ENCODE measurements at places on chromosomes 7 and 10.
A peak's percentile ranks its signal among the peaks of the same experiment; 100 is the strongest.

- no peaks in the 10 kb centered on the region for H3K36me3 ChIP-seq
- H3K27ac ChIP-seq, result no peak overlapping the region
- no peaks in the 10 kb centered on the region for H3K4me1 ChIP-seq
- no peak for DNase-seq
- no peaks in the 10 kb centered on the region for H3K27me3 ChIP-seq
- no peak overlapping the region for H3K4me3 ChIP-seq
These were observed 386.9 kb downstream of the POM121L12 start for GRCh38 chr7:53422291-53422690.

- peak; percentile 20 for DNase-seq
- no peak overlapping the region for H3K4me3 ChIP-seq
- H3K27ac ChIP-seq, result no peak overlapping the region
- H3K27me3 ChIP-seq, result peaks cover 59% of the 10 kb centered on the region
- no peaks in the 10 kb centered on the region for H3K36me3 ChIP-seq
- H3K4me1 ChIP-seq, result peaks cover 8% of the 10 kb centered on the region
These were observed 36.6 kb upstream of the LEP start for GRCh38 chr7:128204455-128204854.

DNA sequence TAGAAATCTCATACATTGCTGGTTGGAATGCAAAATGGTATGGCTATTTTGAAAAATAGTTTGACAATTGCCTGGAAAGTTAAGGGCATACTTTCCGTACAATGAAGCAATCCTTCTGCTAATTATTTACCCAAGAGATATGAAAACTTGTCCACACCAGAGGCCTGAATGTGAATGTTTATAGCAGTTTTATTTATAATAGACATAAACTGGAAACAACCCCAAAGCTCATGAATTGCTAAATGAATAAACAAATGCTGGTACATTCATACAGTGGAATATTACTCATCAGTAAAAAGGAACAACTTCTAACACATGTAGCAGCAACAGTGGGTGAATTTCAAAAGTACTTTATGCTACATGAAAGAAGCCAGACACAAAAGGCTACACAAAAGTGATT, 42.7 kb downstream of the MMRN2 start:
- no peaks in the 10 kb centered on the region for H3K27me3 ChIP-seq
- no peak overlapping the region for H3K4me3 ChIP-seq
- no peaks in the 10 kb centered on the region for H3K4me1 ChIP-seq
- DNase-seq, result no peak
- H3K36me3 ChIP-seq, result peaks cover 33% of the 10 kb centered on the region

DNA sequence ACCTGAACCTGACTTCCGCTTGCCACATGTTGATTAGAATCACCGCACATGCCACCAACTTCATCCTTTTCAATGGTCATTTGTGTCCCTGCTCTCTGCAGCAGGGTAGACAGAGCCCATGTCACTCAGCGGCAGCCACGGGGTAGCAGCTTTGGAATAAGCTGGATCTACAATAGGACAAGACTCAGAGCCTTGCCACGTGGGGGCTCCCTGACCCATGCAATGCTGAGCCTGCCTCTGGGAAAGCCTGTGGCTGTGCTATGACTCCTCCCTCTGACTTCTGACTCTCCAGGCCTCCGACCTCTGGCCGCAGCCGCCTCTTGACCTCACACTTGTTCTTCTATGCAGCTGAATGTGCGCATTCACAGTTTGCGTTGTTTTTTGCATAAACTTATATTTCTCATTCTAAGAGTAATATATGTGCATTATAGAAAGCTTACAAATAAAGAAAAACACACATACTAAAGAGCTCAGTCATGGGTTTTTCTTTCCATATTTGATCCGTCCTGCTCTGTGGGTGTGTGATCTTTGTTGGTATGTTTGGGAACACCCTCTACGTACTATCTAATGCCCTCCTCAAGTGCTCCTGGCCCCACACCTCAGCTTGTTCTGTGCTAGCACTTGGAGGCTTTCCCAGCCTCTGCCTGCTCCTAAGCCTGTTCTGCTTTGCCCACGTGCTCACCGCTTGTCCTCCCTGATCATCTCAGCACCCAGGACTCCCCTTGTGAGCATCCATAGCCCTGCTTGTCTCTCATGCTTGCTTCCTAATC, 198.0 kb upstream of the MKI67 start:
- peaks cover 21% of the 10 kb centered on the region for H3K4me1 ChIP-seq
- H3K36me3 ChIP-seq, result no peaks in the 10 kb centered on the region
- H3K27ac ChIP-seq, result no peak overlapping the region
- peaks cover 25% of the 10 kb centered on the region for H3K27me3 ChIP-seq

GRCh38 chr7:99820408-99821027, 7.3 kb upstream of the CYP3A43 start:
- H3K27ac ChIP-seq, result no peak overlapping the region
- no peak for DNase-seq
- no peaks in the 10 kb centered on the region for H3K27me3 ChIP-seq
- H3K4me3 ChIP-seq, result no peak overlapping the region
- H3K4me1 ChIP-seq, result no peaks in the 10 kb centered on the region

- H3K36me3 ChIP-seq, result no peaks in the 10 kb centered on the region
- H3K4me3 ChIP-seq, result no peak overlapping the region
- H3K27ac ChIP-seq, result no peak overlapping the region
- DNase-seq, result no peak
These were observed 253.5 kb downstream of the ABCA13 start for GRCh38 chr7:48424731-48425130.

- no peak overlapping the region for H3K27ac ChIP-seq
- peaks cover 50% of the 10 kb centered on the region for H3K36me3 ChIP-seq
- no peaks in the 10 kb centered on the region for H3K27me3 ChIP-seq
- no peak for DNase-seq
- no peaks in the 10 kb centered on the region for H3K4me1 ChIP-seq
- no peak overlapping the region for H3K4me3 ChIP-seq
These were observed 107.3 kb downstream of the PROSER2 start for GRCh38 chr10:11930312-11930978.

- H3K4me1 ChIP-seq, result peaks cover 5% of the 10 kb centered on the region
- DNase-seq, result no peak
- H3K36me3 ChIP-seq, result no peaks in the 10 kb centered on the region
These were observed 6.1 kb upstream of the SLC29A4 start for GRCh38 chr7:5276611-5277010.

DNA sequence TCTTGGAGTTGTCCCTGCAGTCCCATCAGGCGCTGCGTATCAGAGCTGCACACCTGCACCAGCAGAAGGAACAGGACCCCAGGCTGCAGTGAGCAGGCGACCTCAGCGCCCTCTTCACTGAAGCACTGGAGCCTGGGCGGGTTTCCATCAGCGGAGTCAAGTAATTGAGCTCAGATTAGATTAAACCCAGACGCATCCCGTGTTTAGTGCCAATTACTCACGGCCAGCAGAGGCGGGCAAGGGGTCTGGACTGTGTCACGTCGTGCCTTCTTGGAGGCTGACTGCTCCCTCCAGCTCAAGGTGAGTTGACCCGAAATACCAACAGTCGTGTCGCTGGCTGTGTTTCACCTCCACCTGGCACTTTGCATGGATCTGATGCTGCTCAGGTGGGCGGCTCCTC, 123.6 kb downstream of the CXCL12 start:
- no peaks in the 10 kb centered on the region for H3K36me3 ChIP-seq
- no peak overlapping the region for H3K27ac ChIP-seq
- peaks cover 23% of the 10 kb centered on the region for H3K4me1 ChIP-seq
- H3K27me3 ChIP-seq, result no peaks in the 10 kb centered on the region
- DNase-seq, result no peak

GRCh38 chr7:1540776-1541271, 10.3 kb downstream of the MAFK start:
- H3K27me3 ChIP-seq, result peaks cover 3% of the 10 kb centered on the region
- no peaks in the 10 kb centered on the region for H3K36me3 ChIP-seq
- no peak overlapping the region for H3K4me3 ChIP-seq
- no peak overlapping the region for H3K27ac ChIP-seq
- DNase-seq, result no peak
- H3K4me1 ChIP-seq, result peaks cover 10% of the 10 kb centered on the region

DNA sequence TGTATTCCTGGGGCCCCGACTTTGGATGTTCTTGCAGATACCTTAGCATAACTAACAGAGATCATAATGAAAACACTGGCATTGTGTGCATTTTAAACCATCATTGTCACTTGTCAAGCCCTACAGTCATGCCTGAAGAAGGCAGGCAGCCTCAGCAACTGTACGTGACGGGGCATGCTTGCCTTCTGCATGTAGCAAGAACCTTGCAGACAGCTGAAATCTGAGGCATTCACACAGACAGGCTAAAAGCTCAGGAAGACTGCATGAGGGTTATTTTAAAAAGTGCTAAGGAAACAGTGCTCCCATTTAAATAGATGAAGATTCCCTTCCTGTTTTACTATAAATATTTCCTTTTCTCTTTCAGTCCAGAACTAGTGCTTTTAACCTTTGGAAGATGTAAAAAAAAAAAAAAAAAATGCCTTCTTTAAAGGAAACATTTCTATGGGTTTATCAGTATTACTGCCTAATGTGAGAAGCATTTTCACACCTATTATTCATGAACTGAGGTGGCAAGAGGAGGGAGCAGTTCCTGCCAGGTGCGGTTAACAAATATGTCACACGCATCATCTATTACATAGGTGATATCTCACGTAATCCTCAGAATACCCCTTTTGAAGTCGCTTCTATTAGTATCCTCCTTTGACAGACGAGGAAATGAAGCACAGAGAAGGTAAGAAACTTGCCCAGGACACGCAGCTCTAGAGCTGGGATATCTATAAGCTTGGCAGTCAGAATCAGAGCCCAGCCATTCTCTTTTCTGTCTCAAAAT, 88.1 kb downstream of the PRKCQ start:
- peaks cover 7% of the 10 kb centered on the region for H3K27me3 ChIP-seq
- no peaks in the 10 kb centered on the region for H3K4me1 ChIP-seq
- no peak overlapping the region for H3K27ac ChIP-seq
- no peak overlapping the region for H3K4me3 ChIP-seq
- no peak for DNase-seq
- no peaks in the 10 kb centered on the region for H3K36me3 ChIP-seq

DNA sequence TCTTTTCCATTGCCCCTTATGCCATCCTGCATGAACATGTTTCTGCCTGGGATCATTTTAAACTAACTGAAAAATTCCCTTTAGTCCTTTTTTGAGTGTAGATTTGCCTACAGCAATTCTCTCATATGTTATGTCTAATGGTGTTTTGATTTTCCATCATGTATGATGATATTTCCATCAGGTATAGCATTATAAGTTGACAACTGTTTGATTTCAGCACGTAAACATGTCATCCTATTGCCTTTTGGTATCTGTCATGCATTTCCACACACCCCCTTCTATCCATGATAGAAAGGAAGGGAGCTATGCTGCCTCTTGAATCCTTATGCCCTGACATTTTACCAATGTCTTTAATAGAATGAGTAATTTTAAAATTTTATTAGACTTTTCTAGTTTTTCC, 116.8 kb downstream of the ZPBP start:
- DNase-seq, result no peak
- H3K4me3 ChIP-seq, result no peak overlapping the region
- H3K36me3 ChIP-seq, result no peaks in the 10 kb centered on the region
- H3K27me3 ChIP-seq, result no peaks in the 10 kb centered on the region

DNA sequence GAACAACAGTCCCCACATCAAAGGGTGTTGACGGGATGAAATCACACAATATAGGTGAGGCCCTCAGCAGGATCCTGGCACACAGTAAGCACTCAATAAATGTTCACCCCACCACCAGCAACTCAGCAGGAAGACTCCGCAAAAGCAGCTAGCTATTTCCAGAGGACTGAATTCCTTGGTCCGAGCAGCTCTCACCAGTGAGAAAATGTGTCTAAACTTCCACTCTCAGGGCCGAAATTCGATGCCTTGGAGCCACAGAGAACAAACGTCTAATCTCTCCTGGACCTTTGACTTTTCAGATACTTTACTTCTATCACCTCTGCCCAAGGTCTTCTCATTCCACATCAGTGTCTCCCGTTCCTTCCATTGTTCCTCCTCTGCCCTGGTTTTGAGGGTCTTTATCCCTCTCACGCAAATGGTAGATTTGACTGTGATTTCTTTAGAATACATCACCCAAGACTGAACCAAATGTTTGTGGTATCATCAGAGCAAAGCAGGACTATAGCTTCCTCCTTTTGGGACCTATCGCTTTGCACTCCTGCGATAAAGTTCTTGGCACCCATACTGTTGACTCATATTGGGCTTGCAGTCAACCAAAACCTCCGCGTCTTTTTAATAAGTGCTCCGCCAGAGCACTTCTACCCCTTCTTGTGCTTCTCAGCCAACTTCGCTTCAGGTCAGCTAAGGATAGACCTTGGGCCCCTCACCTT, 903 bp upstream of the NT5C2 start:
- peaks cover 5% of the 10 kb centered on the region for H3K36me3 ChIP-seq
- H3K4me3 ChIP-seq, result peak overlapping the region; percentile 91
- no peak for DNase-seq
- H3K27ac ChIP-seq, result peak overlapping the region; percentile 85
- peaks cover 28% of the 10 kb centered on the region for H3K4me1 ChIP-seq
- H3K27me3 ChIP-seq, result no peaks in the 10 kb centered on the region

DNA sequence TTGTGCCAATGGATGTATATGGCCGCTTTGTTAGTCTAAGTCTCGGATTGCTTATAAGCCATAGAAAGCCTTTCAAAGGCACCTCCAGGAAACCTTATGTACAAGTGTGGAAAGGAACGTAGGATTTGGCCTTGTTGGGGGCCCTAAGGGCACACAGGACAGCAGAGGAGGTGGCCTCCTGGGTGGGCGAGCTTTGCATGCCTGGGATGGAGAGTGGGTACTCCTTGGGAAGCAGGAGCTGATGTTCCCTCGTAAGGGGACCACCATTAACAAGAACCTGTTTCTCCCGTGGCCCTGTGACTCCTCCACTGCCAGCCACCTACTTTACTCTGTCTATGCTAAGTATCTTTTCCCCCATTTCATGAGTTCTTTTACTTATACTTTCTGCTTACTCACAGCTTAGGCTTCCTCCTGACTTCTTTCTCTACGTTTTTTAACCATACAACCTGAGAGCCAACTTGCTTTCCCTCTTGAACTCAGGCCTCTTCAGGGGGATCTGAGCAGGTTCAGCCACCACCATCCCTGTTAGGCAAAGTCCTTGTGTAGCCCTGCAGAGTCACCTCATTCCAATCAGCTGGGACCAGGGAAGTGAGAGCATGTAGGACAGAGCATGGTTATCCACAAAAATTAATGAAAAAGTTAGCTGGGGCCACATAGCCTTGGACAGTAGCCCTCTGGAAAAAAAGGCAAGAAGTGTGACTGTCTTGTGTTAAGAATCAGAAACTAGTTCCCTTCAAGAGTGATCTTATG, 118.9 kb downstream of the NEBL start:
- no peak overlapping the region for H3K27ac ChIP-seq
- no peak for DNase-seq
- H3K4me3 ChIP-seq, result no peak overlapping the region
- no peaks in the 10 kb centered on the region for H3K4me1 ChIP-seq

DNA sequence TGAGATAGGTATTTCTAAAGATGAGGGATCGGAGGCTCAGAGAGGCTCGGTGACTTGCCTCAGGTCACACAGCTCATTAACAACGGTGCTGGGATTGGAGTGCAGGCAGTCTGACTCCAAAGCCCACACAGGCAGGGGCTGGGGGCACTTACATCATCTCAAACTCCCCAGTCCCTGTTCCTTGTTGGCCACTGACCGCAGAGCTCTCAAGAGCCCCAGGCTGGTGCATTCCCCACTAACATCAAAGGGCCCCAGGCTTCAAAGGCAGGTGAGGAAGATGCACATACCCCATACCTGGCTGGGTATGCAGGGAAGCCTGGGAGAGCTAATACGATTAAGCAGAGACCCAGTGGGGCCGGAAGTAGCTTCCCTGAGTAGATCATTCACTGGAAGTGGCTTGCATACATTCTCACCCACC, 13.7 kb upstream of the NODAL start:
- no peak for DNase-seq
- peaks cover 48% of the 10 kb centered on the region for H3K27me3 ChIP-seq
- no peaks in the 10 kb centered on the region for H3K36me3 ChIP-seq
- H3K4me1 ChIP-seq, result peaks cover 5% of the 10 kb centered on the region

- H3K36me3 ChIP-seq, result no peaks in the 10 kb centered on the region
- H3K27me3 ChIP-seq, result no peaks in the 10 kb centered on the region
- peaks cover 5% of the 10 kb centered on the region for H3K4me1 ChIP-seq
- DNase-seq, result no peak
These were observed 20.9 kb downstream of the RGS10 start for GRCh38 chr10:119521443-119522204.

Measured in type B pancreatic cell (in vitro differentiated cells).